ENCODE measurements at places on chromosomes 5 and 9.

GRCh38 chr9:121345070-121345469 is 25.0 kb downstream of the STOM start:
- DNase-seq: no peak

GRCh38 chr5:62920856-62921255 is 342.2 kb downstream of the LRRC70 start:
- DNase-seq: no peak

DNA sequence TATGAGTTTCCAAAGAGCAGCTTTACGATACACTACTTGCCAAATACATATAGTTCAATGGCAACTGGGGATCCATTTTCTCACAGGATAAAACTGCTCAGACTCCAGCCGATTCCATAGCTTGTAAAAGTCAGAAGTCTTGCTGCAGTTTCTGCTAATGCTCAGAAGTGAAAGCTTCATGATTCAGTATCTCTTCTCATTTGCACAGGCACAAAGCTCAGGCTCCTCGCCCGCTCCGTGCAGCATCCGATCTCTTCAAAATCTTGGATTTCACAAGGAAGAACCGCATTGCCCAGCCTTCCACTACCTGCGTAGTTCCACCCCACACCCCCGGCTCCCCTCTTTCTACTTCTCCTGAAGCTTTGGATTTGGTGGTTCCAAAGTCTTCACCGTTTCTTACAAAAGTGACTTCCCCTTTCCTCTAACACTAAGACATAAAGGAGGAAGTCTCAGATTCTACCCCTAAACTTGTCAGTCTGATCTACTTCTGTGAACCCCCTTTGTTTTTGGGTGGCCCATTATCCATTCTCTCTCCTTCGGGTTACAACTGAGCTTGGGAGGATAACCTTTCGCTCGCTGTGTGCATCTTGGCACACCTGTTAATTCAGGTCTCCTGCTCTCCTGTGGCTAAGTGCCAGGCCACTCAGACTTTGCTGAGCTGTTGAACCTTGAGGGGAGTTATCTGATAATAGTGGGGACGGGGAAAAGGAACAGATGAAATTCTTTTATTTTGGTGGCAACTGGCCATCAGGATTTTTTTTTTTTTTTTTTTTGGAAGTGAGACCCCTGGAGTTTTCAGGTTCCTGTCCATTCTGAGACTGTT is 194.1 kb downstream of the GNA14 start:
- no peak for DNase-seq

DNA sequence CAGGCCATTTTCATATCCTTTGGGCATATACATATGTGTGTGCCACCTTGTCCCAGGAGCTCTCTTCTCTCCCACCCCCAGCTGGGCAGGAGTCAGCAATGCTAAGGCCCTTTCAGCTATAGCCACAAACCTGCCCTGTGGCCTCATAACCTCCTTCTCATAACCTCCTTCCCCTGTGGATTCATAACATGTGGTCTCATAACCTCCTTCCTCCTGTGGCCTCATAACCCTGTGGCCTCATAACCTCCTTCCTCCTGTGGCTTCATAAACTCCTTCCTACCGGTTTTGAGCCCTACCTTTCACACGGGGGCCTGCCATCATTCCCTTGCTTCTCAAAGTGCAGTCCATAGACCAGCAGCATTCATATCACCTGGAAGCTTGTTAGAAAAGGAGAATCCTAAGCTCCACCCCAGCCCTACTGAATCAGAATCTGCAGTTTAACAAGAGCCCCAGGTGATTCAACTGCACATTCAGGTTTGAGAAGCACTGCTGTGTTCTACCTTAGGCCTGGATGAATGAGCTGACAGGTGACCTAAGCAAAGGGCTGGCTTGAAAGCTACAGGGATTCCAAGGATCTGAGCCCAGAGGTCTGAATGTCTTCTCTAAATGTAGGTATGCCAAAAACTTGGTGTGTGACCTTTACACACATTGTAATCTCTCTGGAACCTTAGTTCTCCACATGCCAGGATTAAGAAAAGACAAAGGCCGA is 41.9 kb upstream of the PLPP6 start:
- no peak for DNase-seq

GRCh38 chr5:132868754-132869153 is 2.3 kb downstream of the UQCRQ start:
- no peak for DNase-seq

DNA sequence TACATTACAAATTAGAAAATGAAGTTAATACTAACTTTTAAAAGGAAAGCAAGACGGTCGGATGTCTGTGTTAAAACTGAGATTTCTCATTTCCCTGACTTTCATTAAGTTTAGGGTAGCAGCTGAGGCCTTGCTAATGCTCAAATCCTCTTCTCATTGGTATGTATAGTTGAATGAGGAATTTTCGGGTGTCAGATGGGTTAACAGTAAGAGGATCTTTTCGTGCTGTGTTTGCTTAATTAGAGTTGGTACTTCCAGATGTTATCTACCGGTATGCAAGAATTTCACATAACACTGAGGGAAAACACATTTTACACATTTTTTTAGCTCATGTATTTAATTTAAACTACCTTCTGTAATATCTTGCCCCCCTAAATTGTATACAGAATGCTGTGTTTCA is 168.2 kb upstream of the CTNND2 start:
- DNase-seq: no peak

DNA sequence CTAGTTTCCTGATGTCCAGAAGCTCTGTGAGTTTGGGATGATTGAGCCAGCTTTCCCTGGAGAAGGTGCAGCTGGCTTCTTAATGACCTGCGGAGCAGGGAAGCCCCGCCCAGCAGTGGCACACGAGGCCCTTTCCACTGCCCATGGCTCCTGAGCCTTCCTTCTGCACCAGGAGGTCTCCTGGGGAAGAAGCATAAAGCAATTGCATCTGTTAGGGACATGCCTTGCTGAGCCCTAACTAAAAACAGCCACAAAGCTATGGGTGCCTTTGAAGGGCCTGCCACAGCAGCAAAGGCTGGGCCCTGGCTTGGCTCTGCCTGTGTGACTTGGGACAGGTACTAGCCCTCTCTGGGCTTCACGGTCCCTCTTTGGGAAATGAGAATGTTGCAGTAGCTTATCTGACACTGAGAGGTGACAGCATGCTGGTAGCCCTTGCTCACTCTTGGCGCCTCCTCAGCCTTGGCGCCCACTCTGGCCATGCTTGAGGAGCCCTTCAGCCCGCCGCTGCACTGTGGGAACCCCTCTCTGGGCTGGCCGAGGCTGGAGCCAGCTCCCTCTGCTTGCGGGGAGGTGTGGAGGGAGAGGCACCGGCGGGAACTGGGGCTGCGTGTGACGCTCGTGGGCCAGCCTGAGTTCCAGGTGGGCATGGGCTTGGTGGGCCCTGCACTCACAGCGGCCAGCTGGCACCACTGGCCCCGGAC is 218.4 kb downstream of the FSTL4 start:
- DNase-seq: no peak
